GM12865 (cell line): ENCODE measurements at places on chromosomes 4 and X.

DNA sequence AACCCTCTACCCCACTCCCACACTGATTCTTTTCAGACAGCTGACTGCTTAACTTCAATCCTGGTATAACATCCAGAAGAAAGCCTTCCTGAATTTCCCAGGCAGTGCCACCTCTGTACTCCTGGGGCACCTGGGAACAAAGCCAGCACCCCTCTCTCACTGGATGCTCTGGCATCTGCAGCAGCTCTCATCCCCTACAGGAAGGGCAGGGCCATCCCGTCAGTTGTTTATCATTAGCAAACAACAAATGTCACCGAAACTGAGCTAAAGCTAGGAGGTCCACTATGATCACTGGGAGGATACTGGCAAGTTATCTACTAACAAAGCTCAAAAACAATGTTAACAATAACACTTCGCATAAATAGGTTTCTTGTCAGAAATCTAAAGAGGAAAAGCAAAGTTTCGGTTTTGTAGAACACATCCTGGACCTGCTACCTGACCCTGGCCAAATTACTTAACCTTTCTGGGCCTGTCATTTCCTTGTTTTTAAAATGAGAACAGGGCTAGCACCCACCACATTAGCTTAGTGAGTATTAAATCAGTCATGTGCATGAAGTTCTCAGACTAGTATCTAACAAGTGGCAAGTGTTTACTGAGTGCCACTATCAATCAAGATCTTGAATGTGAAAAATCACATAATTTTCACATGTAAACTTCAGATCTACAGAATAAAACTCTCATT, 86.6 kb downstream of the NR3C2 start:
- no peak for DNase-seq

- DNase-seq = no peak
These were observed 245.5 kb upstream of the SLC7A11 start for GRCh38 chr4:138487670-138488069.

GRCh38 chr4:38313175-38313574, 350.8 kb upstream of the KLF3 start:
- no peak for DNase-seq

GRCh38 chrX:119121341-119121740, 6.3 kb downstream of the KIAA1210 start:
- DNase-seq = no peak

GRCh38 chr4:829291-829690, 3.4 kb upstream of the CPLX1 start:
- DNase-seq = no peak

GRCh38 chr4:55549888-55550287, 3.2 kb upstream of the CLOCK start:
- no peak for DNase-seq

DNA sequence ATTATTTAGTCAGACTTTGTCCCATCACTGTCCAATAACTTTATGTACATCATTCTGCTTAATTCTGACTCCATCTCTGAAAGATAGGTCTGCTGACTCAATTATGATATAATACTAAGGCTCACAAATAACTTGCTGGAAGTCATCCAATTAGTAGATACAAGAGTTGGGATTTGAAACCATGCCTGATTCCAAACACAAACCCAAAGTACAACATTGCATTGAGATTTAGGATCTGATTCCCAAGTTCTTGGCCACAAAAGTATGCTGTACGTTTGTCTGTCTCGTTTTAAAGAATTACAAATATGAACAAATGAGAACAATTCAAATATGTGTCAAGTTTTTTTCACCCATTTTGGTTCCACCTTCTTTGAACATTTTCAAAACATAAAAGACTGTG, 108.8 kb downstream of the AMELX start:
- no peak for DNase-seq
